T-helper 9 cell (primary cell): ENCODE measurements at places on chromosomes 2 and 18.

DNA sequence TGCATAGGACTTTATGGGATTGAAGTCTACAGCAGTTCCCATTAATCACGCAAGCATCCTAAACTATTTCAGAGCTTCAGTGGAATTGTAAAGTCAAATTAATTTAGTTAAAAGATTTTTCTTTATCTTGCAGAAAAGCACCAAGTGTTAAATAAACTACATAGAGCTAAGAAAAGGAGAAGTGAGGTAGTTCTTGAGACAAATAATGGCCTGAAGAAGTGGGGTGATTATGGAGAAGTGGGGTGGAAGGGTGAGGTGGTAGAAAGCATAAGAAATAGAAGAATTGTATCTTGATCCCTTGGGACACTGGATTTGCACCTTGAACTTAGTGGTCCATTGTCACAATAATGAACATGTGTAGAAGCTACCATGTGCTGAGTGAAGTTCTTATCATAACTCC lies 121.7 kb upstream of the LINC00305 start:
- no peak for DNase-seq

GRCh38 chr2:190911813-190912212 lies 31.2 kb downstream of the GLS start:
- no peak for DNase-seq

- no peak for DNase-seq
Observed at GRCh38 chr2:230230087-230230486, 4.6 kb downstream of the SP140 start.

DNA sequence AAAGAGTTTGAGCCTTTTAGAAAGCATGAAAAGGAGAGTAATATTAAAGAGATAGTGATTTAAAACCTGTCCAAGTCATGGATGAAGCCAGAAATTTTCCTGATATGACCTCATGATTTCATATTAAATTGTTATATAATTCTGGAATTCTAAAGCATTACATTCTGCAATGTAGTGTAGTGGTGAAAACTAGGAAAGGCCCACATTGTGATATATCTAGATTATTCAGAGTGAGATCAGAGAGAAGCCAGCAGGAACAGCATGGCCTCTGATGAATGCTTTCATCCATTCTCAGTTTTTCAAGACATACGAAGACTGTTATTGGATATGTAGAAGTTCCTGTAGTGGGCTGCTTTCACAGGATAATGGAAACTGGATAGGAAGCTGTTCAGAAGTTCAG lies 98.8 kb downstream of the LCLAT1 start:
- DNase-seq = no peak

GRCh38 chr2:1947316-1947715 lies 203.0 kb upstream of the PXDN start:
- no peak for DNase-seq
